NT2/D1 (cell line): ENCODE measurements at places on chromosomes 6 and 20.

DNA sequence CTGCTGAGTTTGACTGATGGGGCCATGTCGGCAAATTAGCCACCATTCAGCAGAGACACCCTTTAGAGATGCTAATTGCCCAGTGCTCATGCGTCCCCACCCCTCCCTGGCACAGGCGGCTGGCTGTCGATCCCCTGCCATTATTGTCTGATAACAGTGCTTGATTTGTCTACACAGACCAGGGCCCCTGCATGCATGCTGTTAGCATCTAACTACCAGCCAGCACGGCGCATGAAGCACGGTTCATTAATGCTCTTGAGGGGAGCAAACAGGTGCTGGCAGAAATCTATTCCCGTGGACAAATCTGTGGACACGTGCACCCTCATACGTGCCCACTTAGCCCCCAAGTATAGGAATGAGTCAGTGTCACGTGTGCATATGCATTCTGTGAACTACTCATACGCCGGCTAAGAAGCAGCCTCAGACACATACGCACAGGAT lies 32.2 kb downstream of the KCNB1 start:
- peak; percentile 42 for DNase-seq

DNA sequence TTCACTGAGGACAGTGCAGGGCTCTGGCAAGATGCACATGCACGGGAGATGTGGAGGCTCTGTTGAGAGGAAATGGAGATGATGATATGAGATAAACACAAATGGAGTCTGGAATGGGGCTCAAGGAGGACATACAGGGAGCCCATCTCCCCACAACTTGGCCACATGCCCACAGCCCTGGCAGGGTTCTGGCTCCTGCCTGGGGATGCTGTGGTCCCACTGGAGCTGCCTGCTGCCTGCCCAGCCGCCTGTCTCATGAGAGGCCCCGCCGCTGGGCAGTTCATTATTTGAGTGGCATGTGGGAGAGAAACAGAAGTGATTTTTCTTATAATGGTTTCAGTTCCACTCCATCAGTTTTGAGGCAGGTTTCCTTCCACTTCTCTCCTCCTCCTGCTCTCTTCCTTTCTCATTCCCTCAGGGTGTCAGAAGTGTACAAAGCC lies 133.6 kb upstream of the TRAF3IP2 start:
- no peak for DNase-seq

DNA sequence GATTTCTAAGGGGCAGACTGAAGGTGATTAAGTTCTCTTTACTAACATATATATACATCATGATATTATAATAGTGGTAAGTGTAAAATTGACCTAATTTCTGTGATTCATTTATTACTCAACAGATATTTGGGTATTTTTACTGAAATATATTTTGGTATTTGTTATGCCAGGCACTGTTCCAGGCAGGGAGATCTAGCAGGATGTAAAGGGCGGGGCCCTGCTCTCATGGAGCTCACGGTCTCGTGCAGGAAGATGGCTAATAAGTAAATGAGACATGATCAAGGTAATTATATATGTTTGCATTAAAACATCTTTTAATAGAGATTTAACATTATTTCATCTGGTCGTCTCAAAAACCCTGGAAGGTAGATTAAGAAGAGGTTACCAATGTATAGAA lies 27.7 kb downstream of the FAM50B start:
- no peak for DNase-seq

DNA sequence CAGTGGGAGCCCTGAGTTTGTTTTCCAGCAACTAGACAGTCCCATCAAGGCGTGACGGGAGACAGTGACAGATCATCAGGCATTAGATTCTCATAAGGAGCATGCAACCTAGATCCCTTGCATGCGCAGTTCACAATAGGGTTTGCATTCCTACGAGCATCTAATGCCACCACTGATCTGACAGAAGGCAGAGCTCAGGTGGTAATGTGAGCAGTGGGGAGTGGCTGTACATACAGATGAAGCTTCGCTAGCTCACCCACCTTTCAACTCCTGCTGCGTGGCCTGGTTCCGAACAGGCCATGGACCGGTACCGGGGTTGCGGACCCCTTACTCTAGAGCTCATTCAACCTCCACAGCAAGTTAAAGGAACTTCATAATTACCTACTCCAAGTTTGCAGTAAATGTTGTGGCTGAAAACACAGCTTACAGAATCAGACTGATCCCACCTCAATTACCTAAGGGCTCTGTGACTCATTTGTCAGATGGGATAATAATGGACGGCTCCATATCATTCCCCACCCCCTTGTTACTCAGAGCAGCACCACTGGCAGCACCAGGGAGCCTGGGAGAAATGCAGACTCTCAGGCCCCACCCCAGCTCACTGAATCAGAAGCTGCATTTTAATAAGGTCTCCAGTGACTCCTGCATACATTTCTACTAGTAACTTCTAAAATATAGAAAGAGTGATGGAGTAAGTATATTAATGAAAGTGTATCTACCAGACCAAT lies 15.7 kb downstream of the PXMP4 start:
- DNase-seq: no peak

- no peak for DNase-seq
Measured at GRCh38 chr20:4750381-4750780, 28.7 kb downstream of the PRND start.

GRCh38 chr20:58787211-58788005 lies 63.3 kb downstream of the GNAS-AS1 start:
- no peak for DNase-seq

DNA sequence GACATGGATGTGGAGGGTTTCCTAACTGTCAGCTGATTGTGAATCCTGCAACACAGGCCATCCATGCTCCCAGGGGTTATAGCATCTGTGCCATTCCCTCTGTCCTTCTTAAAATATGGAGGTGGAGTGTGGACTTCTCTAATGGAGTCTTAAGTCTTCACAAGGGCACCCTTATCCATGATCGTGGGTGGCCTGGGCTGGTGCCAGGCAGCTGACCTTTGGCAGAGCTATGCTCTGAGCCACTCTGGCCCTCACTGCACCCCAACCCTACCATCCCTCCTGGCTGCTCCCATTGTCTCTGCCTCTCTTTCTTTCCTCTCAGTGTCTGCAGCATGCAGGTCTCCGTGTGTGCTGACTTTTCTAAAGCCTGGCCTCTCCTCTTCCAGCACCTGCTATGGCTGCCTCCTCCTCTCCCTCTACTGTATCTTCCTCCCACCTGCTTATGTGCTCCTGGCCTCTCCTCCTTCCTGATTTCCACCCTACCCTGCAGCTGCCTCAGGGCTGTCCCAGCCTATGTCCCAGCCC lies 11.2 kb upstream of the PCMTD2 start:
- no peak for DNase-seq

- DNase-seq: no peak
Measured at GRCh38 chr6:159969921-159970320, 1.0 kb downstream of the IGF2R start.
